Right atrium auricular region (tissue), 2 donors: ENCODE measurements at places on chromosomes 12 and 14. TPM values are rescaled to one million over a fixed set of nuclear protein-coding genes. Genes with fewer than 3 reads are reported as not detected.
A peak's percentile ranks its signal among the peaks of the same experiment; 100 is the strongest.

GRCh38 chr14:68856572-68856971, 63.7 kb upstream of the ZFP36L1 start:
- peak; percentile 11 for DNase-seq

- DNase-seq: no peak
Measured at GRCh38 chr14:34204774-34205173, 253.9 kb upstream of the EGLN3 start.

DNA sequence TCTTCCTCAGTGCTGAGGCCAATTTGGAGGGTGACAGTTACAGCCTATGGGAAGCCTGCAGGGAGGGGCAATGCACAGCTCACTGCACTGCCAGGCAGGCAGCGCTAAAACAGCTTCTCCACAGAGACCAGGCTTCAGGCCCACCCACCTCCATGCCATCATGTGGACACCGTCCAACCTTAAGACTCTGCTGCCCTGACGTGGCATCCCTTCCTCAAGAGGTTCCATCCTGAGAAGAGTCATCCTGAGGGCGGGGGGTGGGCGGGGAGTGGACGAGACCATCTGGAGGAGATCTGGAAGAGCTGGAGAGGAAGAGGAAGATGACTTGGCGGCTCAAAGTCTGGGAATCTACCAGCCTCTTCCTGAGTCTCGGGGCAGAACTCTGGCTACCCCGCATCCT, 8.4 kb upstream of the ACVRL1 start:
- DNase-seq: no peak

GRCh38 chr14:36582011-36582873, at the start of gene NKX2-8:
TSS of gene NKX2-8 (minus strand) at chr14:36582614. CDS start at chr14:36582389, 225 bp downstream.
- DNase-seq: no peak

DNA sequence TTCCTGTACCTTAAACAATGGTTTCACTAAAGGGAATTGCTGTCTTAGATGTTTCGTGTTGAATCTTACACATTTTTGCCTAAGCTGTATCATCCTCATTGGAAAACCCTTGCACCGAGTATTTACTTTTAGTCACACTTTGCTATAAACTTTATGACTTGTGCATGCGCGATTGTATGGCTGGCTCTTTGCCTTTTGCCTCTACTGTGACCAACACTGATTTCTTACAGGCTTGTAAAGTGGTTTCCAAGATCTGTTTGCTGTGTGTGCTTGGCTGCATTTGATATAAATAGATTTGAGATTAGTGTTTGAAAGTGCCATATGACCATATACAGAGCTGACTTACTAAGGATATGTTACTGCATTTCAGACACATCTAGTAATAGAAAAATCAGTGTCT, 40.5 kb downstream of the RASSF3 start:
- DNase-seq: no peak

- DNase-seq: no peak
Measured at GRCh38 chr12:129075460-129076208, 222.4 kb downstream of the GLT1D1 start.

DNA sequence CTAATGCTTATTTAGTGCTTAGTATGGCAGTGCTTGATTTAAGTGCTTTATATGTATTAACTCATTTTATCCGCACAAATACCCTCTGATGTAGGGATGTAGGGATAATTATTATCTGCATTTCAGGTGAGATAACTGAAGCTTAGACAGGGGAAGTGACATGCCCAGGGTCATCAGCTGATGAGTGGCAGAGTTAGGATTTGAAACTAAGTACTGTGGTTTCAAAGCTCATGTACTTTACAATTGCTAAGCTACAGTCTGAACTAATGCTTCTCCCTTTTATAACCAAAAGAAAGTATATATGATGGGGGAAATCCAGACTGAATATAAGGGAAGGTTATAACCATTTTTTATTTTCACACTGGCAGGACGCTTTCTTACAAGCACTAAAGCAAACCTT, 229.6 kb upstream of the NAV3 start:
- DNase-seq: no peak

Gene MYO1H
- total RNA-seq: 0.63 TPM

Gene ERBB3
- total RNA-seq: 3.2 TPM

Gene AICDA
- total RNA-seq: not detected

Gene PZP
- total RNA-seq: not detected

Gene PLA2G1B
- not detected for total RNA-seq
